Activated CD4-positive, alpha-beta T cell treated with anti-CD3 and anti-CD28 coated beads, Interleukin-10, Interleukin-2, amounts not matched to agents 100 ng/mL and 50 ng/mL, durations not matched to agents 16 hours and 8 hours (primary cell): ENCODE measurements at places on chromosomes 3 and 15.

- no peak for DNase-seq
Observed at GRCh38 chr3:59319442-59319841, 269.6 kb upstream of the CFAP20DC start.

DNA sequence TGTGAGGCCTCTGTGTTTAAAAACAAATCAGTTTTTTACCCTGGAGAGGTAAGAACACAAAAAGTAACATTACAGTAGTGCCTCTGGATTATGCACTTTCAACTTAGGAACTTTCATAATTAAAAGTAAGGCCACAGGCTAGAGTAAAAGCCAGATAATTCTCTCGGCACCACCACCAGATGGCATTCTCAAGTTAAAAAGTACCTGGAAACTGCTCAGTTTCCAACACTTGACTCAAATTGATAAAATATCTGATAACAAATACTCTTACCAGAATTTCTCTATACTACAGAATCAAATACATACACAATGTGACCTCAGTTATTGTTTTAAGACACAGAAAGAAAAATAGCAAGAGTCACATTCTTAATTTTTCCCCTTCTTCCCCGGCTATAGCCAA lies 19.9 kb downstream of the SPICE1 start:
- DNase-seq: peak; percentile 29

DNA sequence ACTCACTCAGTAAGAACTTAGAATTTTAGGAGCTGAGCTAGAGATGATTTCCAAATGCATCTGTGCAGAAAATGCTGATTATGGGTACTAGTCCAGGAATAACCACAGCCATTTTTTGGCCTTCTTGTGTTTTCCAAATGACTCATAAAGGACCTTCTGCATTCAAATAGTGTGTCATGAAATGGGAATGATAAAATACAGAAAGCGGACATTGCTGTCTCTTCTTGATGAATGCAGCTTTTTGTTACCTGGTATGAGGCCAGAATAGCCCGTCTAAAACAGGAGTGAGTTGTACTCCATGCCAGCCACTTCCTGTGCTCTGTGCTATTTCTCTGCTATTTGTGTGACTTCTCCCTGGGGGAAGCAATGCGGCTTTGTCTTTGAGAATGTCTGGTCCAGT lies 20.5 kb upstream of the FRMD5 start:
- no peak for DNase-seq

GRCh38 chr3:88480822-88481221 lies 331.1 kb downstream of the C3orf38 start:
- DNase-seq: no peak

GRCh38 chr3:16825617-16826204 lies 59.0 kb upstream of the PLCL2 start:
- DNase-seq: no peak

GRCh38 chr3:66297900-66298299 lies 77.1 kb downstream of the SLC25A26 start:
- DNase-seq: no peak

GRCh38 chr15:58179206-58179605 lies 41.0 kb downstream of the AQP9 start:
- DNase-seq: no peak
